Germinal center (tissue), 1 donor: ENCODE measurements at places on chromosomes 3 and 15.

DNA sequence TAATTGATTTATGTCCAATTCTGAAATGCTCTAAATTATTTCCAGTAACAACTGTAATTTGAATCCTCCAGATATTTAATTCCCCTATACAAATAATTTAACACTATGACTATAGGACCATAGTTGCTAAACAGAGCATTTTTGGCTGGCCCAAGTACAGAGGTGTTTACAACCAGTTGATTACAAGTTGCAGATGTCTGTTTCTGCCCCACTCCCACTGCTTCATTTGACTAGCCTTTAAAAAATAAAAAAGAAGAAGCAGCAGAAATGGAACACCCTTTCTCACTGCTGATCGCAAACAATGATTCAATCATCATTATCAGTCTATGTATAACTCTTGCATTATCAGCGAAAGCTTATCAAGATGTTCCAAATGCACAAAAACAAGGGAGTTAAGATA lies 54.6 kb downstream of the SENP7 start:
- DNase-seq = no peak

DNA sequence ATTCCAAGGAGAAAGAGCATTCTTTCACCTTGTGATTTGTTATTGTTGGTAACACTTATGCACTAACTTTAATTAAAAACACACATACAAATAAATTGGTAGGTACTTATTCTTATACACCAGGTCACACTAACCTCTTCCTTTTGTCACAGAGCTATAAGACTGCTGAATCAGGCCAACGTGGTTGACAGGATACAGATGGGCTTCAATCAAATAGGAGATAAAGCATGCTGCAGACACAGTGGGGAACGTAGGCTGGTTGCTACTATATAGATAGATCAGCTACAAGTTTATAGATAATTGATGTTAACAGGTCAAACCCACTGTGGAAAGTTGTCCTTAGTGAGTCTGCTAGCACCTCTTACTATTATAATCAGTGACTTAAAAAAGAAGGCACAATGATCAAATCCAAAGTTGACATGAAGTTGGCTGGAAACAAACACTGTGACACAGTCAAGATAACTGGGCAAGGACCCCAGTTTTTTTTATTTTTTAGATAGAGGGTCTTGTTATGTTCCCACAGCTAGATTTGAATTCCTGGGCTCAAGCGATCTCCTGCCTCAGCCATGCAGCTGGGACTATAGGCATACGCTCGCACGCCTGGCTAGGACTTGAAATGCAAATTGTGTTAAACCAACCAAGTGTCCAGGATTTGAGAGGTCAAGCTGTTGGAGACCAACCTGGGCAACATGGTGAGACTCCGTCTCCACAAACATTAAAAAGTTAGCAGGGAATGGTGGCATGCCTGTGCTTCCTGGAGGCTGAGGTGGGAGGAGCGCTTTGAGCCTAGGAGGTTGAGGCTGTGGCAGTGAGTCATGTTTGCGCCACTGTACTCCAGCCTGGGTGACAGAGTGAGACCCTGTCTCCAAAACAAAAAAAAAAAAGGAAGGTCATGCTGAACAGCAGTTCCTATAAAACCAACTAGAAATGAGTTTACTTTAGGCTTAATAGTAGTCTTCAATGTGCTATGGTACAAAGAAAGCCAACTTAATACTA lies 97.9 kb upstream of the MEX3B start:
- no peak for DNase-seq

- no peak for DNase-seq
Measured at GRCh38 chr3:180529778-180530177, 72.2 kb upstream of the TTC14 start.

DNA sequence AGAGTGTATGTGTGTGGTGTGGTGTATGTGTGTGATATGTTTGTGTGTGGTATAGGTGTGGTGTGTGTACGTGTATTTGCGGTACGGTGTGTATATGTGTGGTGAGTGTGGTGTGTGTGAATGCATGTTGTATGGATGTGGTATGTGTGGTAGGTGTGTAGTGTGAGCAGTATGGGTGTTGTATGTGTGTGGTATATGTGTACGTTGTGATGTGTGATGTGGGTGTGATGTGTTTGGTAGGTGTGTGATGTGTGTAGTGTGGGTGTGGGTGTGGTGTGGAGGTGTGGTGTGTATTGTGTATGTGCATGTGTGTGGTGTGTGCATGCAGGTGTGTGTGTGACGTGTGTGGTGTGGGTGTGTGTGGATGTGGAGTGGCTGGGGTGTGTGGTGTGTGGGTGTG lies 58.7 kb downstream of the EFCAB12 start:
- DNase-seq = no peak
